ENCODE measurements at places on chromosomes 3 and 15.

DNA sequence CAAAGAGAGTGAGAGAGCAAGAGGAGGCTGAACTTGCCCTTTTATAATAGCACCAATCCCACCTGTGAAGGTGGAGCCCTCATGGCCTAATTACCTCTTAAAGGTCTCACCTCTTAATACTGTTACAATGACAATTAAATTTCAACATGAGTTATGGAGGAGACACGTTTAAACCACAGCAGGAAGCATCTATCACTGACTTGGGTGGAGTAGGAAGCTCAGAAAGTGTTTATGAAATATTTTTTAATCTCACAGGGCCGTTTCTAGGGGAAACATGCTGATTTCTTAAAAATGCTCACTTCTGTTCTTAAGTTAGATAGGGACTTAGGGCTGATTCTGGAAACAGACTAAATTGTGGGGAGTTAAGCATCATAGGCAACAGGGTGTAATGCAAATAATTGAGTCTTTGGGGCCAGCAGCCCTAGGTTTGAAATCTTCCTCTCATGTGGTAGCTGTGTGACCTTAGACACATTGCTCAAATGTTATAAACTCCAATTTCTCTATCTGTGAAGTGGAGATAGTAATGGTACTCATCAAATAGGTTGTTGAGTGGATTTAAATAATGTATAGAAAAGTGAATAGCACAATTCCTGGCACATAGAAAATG, 133.3 kb upstream of the KLHL25 start:
- DNase-seq = no peak

DNA sequence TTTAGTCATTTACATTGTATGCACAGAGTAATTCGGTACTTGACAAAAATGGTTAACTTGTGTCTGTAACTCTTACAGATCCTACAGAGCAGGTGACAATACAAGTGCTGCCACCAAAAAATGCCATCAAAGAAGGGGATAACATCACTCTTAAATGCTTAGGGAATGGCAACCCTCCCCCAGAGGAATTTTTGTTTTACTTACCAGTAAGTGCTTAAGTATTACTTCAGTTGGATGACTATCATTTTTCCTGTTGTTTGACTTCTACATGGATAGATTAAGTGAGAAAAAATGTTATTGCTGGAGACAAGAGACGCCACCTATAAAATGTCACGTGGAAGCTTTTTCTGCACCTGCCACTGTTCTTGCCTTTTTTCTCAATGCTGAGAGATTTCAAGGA, 173.2 kb downstream of the ALCAM start:
- no peak for DNase-seq

GRCh38 chr3:139546772-139547171, 7.2 kb upstream of the RBP1 start:
- no peak for DNase-seq

DNA sequence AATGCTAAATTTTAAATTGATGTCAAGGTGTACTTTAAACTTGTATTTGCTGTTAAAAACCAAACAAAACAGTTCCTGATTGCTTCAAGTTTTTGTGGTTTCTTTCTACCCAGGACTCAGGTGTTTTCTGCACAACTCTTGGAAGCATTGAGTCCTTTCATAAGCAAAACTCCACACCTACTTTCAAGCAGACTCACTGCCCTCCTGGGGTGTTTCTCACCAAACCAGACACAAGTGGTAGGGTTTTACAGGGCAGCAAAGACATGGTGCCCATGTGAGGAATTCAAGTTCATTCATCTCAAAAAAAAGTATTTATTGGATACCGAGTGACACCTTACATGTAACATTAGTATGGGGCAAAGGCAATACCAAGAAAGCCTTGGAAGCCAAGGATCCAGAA, 146.7 kb upstream of the BNIP2 start:
- no peak for DNase-seq

DNA sequence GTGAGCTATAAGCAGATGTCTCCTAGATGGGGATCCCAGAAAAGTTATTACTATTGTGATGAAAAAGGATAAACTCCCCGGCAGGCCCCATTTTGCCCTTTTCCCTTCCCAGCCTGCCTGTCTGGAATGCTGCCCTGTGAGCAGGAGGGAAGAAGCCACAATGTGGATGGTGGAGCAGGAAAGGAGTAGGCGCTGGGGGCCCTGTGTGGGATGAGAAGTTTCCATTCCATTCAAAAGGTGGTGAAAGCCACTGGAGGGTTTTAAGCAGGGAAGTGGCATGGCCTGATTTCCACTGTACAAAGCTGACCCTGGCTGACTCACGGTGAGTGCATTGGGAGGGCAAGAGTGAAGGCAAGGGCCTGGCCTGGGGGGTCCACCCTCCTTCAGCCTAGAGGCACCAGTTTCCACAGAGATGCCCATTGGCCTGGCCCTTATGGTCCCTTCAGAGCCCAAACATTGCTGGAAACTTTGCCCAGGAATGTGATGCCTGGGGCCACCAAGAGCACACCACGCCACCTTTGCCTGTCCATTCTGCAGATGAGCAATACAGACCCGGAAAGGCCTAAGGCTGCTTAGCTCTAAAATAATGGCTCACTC, 206.9 kb downstream of the RPLP1 start:
- DNase-seq = no peak

DNA sequence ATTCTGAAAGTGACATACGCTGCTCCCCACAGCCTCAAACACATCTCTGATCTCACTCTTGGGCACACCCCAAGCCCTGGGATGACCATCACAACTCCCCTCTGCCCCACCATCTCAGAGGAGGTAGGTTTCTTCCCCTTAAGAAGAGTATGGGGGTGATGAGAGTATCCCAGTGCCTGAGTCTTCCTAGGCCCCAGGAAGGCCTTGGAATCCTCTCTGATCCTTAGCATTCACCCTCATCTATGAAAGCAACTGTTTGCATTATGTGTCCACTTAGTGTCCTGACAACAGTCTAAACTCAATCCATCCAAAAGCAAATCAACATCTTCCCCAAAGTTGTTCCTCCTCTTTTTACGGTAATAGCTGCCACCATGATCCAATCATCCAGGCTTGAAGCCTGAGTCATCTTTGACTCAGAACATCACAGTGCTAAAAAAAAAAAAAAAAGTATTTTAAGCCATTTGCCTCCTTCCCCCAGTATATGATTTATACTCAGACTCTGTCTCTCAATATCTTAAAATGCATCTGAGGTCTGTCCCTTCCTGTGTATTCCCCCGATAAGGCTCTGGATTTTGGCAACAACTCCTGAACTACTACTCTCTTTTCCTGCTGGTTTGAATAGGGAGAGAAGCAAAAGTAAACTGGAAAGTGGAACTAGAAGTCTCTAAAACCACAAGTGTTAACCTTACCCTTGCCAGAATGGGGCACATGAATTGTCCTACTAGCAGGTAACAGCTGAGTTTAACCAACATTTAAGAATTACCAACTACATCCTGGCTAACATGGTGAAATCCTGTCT, 22.5 kb downstream of the POPDC2 start:
- DNase-seq = peak; percentile 70

DNA sequence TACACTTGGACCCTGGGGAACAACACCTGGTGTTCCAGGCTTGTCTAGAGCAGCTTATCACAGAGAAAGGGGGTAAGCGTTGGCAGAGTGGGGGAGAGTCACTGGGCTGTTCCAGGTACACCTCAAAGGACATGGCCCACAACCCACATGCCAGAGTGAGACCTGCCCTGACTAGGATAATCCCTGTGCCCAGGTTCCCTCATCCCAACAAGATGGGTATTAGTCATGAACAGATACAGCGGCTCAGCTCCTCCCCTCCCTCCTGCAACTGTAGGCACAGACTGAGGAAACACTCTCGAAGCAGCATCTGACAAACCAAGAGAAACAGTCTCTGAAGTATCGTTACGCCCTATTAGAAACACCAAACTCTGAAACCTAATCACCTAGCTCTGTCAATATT, 32.1 kb upstream of the RPS17 start:
- DNase-seq = no peak

- DNase-seq = no peak
Measured at GRCh38 chr3:119360736-119361462, 66.7 kb downstream of the ARHGAP31 start.

DNA sequence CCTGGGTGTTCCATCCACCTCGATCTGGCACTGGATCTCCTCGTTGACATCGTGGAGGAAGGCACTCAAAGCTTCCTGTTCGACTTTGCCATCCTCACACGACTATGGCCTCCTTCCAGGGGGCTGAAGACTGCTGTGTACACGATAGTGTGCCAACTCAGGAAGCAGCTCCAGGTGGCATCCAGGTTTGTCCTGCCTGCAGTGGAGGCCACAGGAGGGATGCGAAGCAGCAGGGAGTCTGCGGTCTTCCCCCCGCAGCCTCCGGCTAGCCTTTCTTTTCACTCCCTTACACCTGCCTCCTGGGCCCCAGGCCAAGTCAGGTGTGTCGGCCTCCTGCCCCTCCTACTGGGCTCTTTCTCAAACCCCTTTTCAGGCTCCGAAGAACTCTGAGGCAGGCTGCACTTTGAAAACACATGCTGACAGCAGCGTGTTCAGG, 32.2 kb downstream of the SYNM start:
- DNase-seq = no peak

DNA sequence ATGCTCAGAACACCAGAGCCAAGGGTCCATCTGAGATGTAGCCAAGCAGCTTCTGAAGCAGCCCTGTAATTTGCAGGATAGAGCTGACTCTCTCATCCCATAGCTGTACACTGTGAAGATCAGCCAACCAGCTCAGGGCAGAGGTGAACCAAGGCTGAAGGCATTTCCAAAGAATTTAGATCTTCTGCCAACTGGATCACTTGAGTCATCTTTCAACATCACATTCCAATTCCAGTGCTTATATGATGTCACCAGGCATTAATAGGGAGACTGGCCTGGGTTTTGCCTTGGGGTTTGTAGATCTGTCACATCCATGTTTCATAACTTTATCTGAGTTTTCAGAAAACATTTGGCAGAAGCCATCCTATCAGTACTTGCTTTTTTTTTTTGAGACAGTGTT, 98.2 kb downstream of the NR2F2 start:
- DNase-seq = peak; percentile 91

- no peak for DNase-seq
Measured at GRCh38 chr3:129555616-129556357, 12.8 kb downstream of the H1-8 start.

GRCh38 chr3:49172551-49173041, 1.2 kb downstream of the KLHDC8B start:
- no peak for DNase-seq

DNA sequence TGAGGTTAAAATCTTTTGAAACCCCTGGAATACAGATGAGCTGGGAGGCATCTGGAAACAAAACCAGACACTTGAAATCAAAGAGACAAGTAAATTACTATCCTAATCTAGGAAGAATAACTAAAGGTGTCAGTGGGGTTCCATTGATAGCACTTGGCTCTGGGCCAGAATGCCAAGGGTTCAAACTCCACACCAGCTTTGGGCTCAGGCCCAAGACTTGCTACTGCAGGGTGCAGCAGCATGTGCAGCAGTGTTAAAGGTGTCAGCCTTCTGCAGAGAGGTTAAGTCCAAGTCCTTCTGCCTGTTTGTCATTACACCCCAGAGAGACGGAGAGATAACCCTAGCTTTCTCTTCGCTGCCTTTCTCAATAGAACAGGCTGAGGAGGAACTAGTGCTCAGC, 273.9 kb downstream of the TIGIT start:
- DNase-seq = no peak

- no peak for DNase-seq
Measured at GRCh38 chr15:76718863-76719262, 186.3 kb downstream of the SCAPER start.

DNA sequence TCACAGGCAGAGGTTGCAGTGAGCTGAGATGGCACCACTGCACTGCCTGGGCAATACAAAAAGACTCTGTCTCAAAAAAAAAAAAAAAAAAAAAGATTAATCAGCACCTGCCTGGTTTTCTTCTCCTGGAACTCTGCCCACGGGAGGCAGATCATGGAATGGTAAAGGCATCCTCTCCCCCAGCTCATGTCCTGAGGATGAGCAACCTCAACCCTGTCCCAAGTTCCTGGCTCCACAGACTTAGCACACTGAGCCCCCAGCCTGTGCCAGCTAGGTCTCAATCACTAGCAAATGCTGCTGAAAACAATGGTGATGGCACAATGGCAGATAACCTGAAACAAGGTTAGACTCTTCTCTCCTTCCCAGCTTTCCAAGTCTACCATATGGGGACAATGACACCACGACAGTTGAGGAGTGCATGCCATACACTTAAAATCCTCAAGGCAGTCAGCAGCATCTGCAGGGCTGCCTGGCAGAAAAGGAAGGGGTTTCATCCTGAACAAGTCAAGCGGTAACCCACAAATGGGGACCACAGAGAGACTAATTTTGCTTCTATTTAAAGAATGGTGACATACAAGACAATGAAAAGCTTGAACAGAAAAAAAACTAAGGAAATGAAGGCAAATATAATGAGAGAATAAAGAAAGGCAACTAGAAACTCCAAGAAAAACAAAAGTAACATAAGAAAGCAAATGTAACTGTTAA, 4.8 kb downstream of the CLN6 start:
- DNase-seq = no peak

GRCh38 chr3:88742106-88742505, 365.3 kb upstream of the EPHA3 start:
- DNase-seq = no peak

- no peak for DNase-seq
Measured at GRCh38 chr3:43958005-43958770, 267.4 kb downstream of the ABHD5 start.

DNA sequence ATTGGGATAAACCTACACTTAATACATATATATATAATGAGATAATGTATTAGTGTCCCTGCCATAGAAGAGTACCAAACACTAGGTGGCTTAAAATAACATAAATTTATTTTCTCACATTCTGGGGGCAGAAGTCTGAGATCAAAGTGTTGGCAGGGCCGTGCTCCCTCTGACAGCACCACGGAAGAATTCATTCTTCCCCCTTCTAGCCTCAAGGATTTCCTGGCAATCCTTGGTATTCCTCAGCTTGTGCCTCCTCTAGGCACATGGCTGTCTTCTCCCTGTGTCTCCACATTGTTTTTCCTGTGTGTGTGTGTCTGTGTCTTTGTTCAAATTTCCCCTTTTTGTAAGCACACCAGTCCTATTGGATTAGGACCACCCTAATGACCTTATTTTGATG, 115.2 kb upstream of the AGBL1 start:
- DNase-seq = no peak

DNA sequence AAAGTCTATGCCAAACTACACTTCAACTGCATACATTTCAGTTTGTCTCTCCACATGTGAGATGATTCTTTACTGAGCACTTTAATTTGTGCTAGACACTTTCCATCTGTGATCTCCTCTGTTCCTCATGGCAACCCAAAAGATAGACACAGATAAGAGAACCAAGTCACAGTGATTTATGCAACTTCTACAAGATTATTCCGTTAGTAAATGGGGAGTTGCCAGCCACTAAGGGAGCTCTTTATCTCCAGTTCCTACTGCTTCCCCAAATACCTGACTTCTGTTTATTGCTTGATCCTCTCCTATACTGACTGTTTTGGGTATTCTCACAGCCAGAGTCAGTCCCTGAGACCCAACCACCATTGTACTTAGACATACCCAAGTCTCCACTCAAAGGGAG, 24.1 kb upstream of the AKAP13 start:
- no peak for DNase-seq

Data from fibroblast of the conjunctiva (primary cell).